ENCODE measurements at places on chromosomes 4 and X.

GRCh38 chrX:68396953-68397352 is 36.3 kb downstream of the OPHN1 start:
- no peak for DNase-seq

- DNase-seq = no peak
These were observed 35.1 kb downstream of the PRIMPOL start for GRCh38 chr4:184684491-184685189.

- no peak for DNase-seq
These were observed 26.9 kb downstream of the AFF1 start for GRCh38 chr4:86961605-86962295.

- DNase-seq = no peak
These were observed 2.4 kb downstream of the CORIN start for GRCh38 chr4:47835494-47835893.

DNA sequence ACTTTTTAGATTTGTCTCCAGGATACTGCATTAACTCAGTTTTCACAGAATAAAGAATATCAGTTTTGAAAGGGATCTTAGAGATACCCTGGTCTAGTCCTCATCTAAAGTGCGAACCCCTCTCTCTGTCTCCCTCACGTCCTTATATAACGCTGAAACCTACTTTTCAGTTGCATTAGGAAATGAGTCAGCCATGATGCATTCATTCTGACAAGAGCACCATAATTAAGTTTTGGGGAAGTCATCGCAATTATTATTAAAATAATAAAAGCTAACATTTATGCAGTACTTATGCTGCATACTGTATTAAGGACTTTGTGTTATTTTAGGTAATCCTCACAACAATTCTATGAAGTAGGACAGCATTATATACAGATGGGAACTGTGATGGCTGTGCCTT is 116.1 kb downstream of the REELD1 start:
- DNase-seq = no peak

GRCh38 chr4:18248611-18249010 is 227.1 kb upstream of the LCORL start:
- DNase-seq = no peak

DNA sequence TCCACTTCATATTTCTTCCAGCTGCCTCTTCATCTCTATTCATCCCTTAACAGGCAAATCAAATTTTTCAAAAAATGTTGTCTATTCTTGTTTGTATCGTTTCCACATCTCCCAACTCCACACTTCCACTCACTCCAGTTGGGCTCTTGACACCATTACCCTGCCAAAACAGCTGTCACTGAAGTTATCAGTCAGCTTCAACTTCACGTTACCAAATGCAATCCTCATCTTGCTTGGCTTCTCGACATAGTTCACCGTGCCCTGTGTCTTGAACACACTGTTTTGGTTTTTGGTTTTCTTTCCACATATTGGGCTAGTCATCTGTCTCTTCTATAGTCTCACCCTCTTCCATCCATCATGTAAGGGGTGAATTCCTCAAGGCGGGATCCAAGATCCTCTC is 65.2 kb downstream of the GALNT7 start:
- no peak for DNase-seq

GRCh38 chr4:31741326-31741725 is 1021.2 kb downstream of the PCDH7 start:
- DNase-seq = no peak

DNA sequence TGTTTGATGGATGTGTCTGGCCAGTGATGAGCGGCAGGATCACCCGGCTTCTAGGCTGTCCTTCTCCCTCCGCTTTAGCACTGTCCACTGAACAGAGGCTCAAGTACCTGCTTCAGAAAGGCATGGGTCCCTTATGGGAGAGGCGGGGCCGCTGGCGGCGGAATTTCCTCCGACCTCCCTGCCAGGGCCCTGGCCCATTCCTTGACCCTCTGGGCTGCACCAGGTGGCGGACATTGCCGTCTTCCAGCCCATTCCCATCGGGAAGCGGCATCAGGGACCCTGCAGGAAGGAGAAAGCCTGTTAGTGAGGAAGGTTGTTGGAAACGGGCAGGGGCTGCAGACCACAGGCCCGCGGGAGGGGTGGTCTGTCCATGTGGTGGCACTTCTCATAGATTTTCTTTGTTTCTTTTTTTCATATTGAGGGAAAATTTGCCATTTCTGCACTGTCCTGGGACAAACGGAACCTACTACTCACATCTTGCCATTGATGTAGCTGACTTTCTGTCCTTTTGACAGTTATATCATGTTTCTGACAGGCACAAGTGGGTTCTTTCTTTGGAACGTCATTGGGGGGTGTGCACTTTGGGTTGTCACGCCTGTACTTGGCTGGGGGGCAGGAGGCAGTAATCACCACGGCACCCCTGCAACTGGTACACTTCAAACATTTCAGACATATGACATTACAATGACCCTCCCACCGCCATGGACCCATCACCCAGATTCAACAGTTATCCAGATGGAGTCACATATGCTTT is 6.1 kb downstream of the APLN start:
- no peak for DNase-seq

DNA sequence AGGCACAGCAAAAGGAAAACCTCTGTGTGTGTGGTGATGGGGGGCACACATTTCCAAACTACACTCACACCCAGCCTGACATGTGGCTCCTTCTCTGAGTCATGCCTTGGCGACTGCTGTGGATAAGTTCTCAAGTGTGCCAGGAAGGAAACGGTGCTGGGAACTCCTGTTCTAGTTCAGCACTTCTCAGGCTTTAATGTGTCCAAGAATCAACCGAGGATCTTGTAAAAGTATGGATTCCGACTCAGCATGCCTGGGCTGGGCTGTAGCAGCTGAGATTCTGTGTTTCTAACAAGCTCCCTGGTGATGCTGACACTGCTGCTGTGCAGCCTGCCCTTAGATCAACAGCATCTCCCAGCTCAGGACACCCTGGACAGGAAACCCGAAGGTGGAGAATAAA is 20.2 kb downstream of the CLNK start:
- peak; percentile 12 for DNase-seq
